Brain pericyte (primary cell): ENCODE measurements at places on chromosomes 1 and 21.

DNA sequence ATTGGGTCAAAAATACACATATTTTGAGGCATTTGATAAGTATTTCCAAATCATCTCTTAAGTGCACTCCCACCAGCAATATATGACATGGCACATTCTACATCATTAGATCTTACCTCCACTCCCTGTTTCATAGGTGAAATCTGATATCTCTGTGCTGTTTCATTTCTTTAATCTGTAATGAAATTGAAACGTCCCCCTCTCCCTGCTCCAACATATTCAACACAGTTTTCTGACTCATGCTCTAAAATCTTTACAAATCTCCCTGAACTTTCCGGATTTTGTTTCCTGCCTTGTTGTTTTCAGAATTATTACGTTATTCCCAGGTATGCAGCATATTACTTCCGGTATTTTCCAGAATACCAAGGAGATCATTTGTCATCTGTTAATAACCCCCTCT, 66.1 kb upstream of the AKT3 start:
- DNase-seq: no peak

- DNase-seq: no peak
Measured at GRCh38 chr1:16068356-16069270, 4.8 kb downstream of the FAM131C start.

- DNase-seq: no peak
Measured at GRCh38 chr21:45709173-45709572, 65.6 kb downstream of the PCBP3 start.

- no peak for DNase-seq
Measured at GRCh38 chr1:104476126-104476525, 726.4 kb downstream of the AMY1C start.

GRCh38 chr1:100793659-100794058, 74.1 kb downstream of the VCAM1 start:
- DNase-seq: no peak

GRCh38 chr1:238964631-238965030, 421.7 kb upstream of the CHRM3 start:
- DNase-seq: no peak

- no peak for DNase-seq
Measured at GRCh38 chr1:58496042-58496441, 50.5 kb downstream of the OMA1 start.

- DNase-seq: no peak
Measured at GRCh38 chr1:36553591-36554322, 71.0 kb upstream of the CSF3R start.

GRCh38 chr1:206589206-206589605, 23.1 kb downstream of the EIF2D start:
- peak; percentile 27 for DNase-seq

DNA sequence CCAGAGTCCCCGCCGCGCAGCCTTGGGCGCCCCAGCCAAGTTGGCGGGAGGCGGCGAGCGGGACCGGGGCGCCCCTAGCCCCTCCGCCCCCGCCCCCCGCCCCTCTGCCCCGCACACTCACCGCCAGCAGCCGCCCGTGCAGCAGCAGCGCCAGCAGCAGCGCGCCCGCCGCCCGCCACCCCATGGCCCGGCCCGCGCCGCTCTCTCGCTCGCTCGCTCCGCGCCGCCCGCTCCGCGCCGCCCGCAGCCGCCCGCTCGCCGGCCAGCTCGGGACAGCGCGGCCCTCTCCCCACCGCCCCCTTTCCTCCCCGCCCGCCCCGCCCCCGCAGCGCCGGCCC, at the start of gene HSPG2:
TSS of gene HSPG2 (minus strand) at position 277 of the 338 bp plus-strand sequence. CDS start at position 184, 93 bp downstream.
- no peak for DNase-seq

DNA sequence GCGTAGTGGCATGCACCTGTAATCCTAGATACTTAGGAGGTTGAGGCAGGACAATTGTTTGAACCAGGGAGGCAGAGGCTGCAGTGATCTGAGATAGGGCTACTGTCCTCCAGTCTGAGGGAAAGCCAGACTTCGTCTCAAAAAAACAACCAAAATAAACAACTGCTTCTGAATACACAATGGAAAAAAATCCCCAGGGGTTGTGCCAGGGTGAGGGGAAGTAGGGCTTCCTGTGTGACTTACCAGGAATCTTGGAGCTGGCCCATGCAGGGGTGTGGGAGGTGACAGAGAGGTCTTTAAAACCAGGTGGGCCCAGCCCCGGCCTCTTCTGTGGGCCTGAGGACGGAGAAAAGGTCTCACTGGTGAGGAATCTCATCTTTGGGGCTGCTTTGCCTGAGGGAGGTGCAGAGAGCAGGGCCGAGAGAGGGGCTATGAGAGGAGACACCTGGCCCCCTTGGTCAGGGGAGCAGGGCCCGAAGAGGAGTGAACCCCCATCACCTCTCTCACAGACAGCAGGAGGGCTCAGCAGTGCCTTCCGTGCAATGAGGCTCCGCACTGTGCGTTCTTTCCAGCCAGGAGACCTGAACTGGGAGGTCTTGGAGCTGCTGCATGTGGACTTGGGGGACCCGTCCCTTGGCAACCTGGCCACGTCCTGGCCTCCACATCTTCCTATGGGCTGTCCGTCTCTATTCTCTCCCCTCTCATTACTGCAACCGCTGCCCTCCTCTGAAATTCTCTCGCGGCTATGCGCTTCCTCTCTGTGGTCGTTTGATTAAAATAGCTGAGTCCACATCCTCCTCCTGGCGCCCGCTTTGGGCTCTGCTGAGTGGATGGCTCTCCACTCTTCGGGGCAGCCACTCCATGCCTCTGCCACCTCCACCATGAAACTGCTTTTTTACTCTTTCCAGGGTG, 10.7 kb downstream of the PLA2G5 start:
- no peak for DNase-seq

GRCh38 chr1:18883636-18884418, 18.5 kb downstream of the ALDH4A1 start:
- DNase-seq: no peak
